ENCODE measurements at places on chromosomes 7 and 10. TPM values are rescaled to one million over a fixed set of nuclear protein-coding genes. Genes with fewer than 3 reads are reported as not detected.

GRCh38 chr7:91457208-91457607 lies 193.0 kb downstream of the FZD1 start:
- no peak overlapping the region for H3K4me3 ChIP-seq
- DNase-seq = no peak
- no peaks in the 10 kb centered on the region for H3K4me1 ChIP-seq
- no peak overlapping the region for H3K27ac ChIP-seq
- no peaks in the 10 kb centered on the region for H3K36me3 ChIP-seq
- no peaks in the 10 kb centered on the region for H3K27me3 ChIP-seq

DNA sequence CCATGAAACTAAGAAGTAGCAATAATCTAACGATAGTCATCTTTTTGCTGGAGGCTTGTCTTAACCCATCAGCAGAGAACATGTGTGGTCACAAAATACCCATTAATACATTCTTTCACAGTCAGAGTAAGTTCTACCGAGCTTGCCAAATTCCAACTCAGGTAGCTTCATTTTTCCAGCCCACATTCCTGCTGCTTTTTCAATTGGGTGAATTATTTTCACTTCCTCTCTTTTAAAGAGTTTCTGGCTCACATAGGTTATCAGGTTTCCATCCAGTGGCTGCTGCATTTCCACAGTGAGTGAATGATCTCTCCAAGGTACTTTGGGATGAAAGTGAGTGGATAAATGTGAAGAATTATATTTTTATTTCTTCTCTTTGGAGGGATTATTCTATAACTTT lies 233.1 kb downstream of the SEMA3E start:
- no peaks in the 10 kb centered on the region for H3K4me1 ChIP-seq
- no peak overlapping the region for H3K4me3 ChIP-seq
- H3K27ac ChIP-seq = no peak overlapping the region
- no peaks in the 10 kb centered on the region for H3K36me3 ChIP-seq
- no peak for DNase-seq

DNA sequence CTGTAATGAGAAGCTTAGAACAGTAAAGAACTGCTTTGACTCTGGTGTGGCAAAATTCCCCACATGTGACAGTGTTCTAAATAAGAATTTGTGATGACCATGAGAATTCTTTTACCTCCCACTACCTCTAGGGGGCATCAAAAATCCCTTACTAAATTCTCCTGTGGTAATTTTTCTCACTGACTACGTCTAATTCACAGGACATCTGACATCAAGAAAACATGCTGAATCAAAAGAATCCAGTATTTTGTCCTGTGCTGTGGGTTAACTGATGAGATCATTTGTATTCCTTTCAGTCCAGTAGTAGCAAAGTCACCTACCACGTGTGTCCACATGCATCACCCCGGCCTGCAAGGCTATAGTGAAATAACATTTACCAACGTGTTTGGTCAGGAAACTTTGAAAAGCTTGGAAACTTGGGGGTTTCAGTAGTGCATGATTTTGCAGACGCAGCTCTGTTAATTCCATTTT lies 103.8 kb downstream of the ATE1 start:
- no peaks in the 10 kb centered on the region for H3K36me3 ChIP-seq
- H3K4me1 ChIP-seq = no peaks in the 10 kb centered on the region
- H3K27me3 ChIP-seq = no peaks in the 10 kb centered on the region
- DNase-seq = no peak

DNA sequence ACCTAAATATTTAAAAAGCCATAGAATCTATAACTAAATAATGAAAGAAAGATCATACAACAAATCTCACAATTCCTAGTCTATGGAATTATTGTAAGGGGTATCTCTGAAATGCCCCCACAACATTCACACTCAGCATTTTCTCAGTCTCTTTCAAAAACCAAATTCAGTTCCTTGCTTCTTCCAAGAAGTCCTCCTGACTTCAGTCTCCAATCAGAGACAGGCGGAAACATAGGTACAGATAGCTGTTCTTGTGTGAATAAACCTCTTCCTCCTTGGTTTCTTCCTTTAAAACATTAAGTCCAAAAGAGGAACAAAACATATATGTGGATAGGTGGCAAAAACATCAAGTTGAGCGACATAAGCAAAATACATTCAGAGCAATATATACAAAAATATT lies 13.9 kb upstream of the FBXW4 start:
- H3K27me3 ChIP-seq = no peaks in the 10 kb centered on the region
- no peak for DNase-seq
- no peak overlapping the region for H3K27ac ChIP-seq
- H3K36me3 ChIP-seq = no peaks in the 10 kb centered on the region

DNA sequence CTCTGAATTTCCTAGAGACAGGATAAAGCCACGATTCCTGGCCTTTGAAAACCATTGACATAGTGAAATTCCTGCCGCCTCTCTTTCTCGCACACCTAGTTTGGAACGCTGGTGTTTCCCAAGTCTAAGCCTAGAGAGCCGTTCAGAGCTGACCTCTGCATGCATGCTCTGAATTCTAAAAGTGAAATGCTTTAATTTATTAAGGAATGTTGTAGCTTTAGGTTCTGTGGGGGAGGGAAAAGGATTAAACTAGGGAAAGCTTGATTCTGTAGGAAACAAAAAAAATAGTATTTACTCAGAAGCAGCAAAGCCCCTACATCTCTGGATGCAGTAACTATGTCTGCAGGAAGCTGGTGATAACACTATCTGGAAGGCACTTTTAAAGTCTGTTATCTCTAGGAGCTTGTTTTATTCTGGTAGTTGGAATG lies 27.3 kb downstream of the PFKP start:
- H3K27ac ChIP-seq = no peak overlapping the region
- peaks cover 9% of the 10 kb centered on the region for H3K4me1 ChIP-seq
- H3K27me3 ChIP-seq = no peaks in the 10 kb centered on the region
- no peak for DNase-seq
- H3K4me3 ChIP-seq = no peak overlapping the region

The LGI1 gene
- not detected for total RNA-seq

DNA sequence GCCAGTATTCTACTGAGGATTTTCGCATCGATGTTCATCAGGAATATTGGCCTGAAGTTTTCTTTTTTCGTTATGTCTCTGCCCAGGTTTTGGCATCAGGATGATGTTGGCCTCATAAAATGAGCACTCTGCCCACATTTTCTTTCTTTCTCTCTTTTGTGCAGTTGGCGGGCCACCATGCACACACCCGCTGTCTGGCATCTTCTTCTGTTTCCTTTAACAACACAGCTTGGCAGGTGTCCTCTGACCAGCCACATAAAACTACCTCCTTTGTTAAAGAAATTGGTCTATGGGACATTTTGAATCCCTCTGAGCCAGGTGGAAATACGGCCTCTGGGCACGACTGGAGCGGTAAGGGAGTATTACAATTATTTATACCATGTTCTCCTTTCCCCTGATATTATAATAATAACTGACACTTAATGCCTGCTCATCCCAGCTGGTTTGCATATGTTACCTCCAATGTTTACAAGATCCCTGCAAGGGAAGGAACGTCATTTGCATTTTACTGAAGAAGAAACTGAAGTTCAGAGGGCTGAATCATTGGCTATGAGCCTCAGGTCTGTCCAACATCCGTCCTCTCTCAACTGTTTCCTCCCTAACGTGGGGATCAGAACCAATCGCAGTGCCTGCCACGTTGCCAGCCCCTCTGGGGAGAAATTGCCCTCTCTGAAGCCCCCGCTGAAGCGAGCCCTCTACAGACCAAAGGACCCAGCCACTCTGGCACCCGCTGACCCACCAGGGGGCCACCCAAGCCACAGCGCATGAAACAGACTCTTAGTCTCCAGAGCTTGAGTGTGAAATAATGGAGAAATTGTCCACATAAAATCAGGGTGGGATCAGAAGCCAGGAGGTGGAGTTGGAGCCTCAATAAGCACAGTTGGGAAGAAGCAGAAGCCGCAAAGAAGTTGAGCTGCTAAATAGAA lies 125.0 kb upstream of the FOXK1 start:
- H3K4me1 ChIP-seq = no peaks in the 10 kb centered on the region
- H3K4me3 ChIP-seq = no peak overlapping the region
- no peaks in the 10 kb centered on the region for H3K27me3 ChIP-seq
- no peak for DNase-seq

DNA sequence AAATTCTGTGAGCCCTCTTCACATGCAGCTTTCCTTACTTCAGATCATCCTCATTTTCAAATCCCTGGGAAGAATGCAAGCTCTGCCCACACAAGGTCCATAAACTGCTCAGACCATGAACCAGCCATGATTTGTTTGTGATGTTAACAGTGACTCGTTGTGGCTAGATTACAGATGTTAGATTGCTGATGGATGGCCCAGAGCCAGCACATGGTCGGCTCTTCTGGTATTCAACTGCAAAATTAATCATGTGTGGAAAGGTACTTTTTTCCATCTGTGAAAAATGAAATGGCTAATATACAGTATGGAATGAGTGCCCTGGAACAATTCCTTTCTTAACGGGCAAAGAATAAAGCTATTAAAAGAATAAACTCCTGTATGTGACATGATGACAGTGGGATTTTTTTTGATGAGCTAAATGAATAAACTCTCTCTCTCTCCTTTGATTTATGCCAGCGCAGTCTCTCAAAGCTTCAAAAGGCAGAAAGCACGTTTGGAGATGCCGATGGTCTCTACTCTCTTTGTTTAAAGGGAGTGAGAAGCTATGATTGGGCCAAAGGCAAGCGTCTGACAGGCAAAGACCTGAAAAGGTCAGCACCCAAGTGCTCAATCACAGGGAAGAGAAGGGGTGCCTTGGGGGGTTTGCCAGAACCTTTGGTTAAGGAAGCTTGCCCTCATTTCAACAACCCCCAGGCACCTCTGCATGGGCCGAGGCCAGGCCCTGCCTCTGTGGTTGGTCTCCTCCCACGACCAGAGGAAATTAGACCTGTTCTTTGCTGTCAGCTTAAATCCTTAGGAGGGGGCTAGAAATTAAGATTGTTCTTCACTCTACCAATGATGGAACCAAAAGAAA lies 444.0 kb upstream of the NFE2L3 start:
- H3K27ac ChIP-seq = no peak overlapping the region
- H3K27me3 ChIP-seq = no peaks in the 10 kb centered on the region
- DNase-seq = no peak
- H3K4me3 ChIP-seq = no peak overlapping the region
- H3K4me1 ChIP-seq = no peaks in the 10 kb centered on the region
- no peaks in the 10 kb centered on the region for H3K36me3 ChIP-seq

DNA sequence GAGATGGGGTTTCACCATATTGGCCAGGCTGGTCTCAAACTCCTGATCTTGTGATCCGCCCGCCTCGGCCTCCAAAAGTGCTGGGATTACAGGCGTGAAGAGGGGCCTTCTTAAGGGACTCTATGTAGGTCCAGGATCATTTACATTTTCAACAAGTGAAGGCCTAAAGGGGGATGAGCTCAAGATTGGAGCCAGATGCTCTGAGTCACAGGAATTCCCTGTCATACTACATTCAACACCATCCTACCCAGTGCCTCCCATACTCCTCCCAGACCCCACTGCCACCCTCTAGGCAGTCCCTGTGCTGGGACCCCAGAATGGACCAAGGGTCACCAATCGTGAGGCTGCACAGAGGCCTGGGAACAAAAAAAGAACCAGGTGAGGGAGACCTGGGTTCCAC lies 29.9 kb downstream of the CYTH3 start:
- H3K4me3 ChIP-seq = no peak overlapping the region
- no peaks in the 10 kb centered on the region for H3K27me3 ChIP-seq
- peaks cover 7% of the 10 kb centered on the region for H3K4me1 ChIP-seq
- no peaks in the 10 kb centered on the region for H3K36me3 ChIP-seq
- no peak for DNase-seq

The CHCHD3 gene
- 21.7 TPM for total RNA-seq

GRCh38 chr10:70206762-70207161 lies 26.5 kb downstream of the PPA1 start:
- no peaks in the 10 kb centered on the region for H3K4me1 ChIP-seq
- no peak overlapping the region for H3K4me3 ChIP-seq
- H3K27me3 ChIP-seq = no peaks in the 10 kb centered on the region
- no peak overlapping the region for H3K27ac ChIP-seq
- H3K36me3 ChIP-seq = peaks cover 7% of the 10 kb centered on the region
- no peak for DNase-seq

GRCh38 chr10:123613346-123613850 lies 52.8 kb upstream of the GPR26 start:
- H3K36me3 ChIP-seq = no peaks in the 10 kb centered on the region
- peaks cover 7% of the 10 kb centered on the region for H3K27me3 ChIP-seq
- H3K4me3 ChIP-seq = no peak overlapping the region
- DNase-seq = no peak
- no peaks in the 10 kb centered on the region for H3K4me1 ChIP-seq

The SPDYE2B gene
- total RNA-seq = not detected

GRCh38 chr7:21580073-21580521 lies 37.3 kb downstream of the DNAH11 start:
- DNase-seq = no peak
- H3K4me3 ChIP-seq = no peak overlapping the region
- H3K27me3 ChIP-seq = no peaks in the 10 kb centered on the region
- peak overlapping the region; percentile 63 for H3K27ac ChIP-seq
- no peaks in the 10 kb centered on the region for H3K36me3 ChIP-seq

DNA sequence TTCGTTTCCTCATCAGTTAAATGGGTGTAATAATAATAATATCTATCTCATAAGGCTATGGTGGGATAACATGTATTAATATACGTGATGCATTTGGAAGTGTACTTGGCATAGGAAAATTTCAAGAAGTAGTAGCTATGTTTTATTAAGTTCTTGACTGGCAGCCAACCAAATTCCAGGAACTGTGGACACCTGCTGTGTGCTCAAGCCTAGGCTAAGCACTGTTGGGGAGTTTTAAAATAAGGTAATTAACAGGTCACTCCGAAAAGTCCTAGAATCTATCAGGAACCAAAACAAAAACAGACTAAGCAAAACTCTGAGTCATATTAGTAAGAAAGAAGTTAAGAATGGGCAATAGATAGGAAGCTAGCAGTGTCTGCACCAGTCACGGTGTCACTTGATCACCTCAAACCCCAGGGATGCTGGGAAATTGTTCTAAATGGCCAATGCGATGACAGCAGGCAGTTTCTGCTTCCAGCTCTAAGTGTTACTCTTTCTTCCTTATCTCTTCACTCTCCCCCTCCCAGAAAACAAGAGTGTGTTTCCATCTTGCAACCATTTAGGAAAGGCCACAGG lies 92.0 kb upstream of the GDF10 start:
- H3K27me3 ChIP-seq = no peaks in the 10 kb centered on the region
- H3K4me1 ChIP-seq = no peaks in the 10 kb centered on the region
- H3K4me3 ChIP-seq = no peak overlapping the region

GRCh38 chr10:16690417-16690816 lies 126.8 kb downstream of the RSU1 start:
- DNase-seq = no peak
- H3K4me1 ChIP-seq = no peaks in the 10 kb centered on the region
- H3K4me3 ChIP-seq = no peak overlapping the region
- H3K36me3 ChIP-seq = no peaks in the 10 kb centered on the region
- no peaks in the 10 kb centered on the region for H3K27me3 ChIP-seq
